CD4-positive, alpha-beta T cell treated with Interleukin-4 for 4 hours (primary cell): ENCODE measurements at places on chromosomes 12 and 14.

DNA sequence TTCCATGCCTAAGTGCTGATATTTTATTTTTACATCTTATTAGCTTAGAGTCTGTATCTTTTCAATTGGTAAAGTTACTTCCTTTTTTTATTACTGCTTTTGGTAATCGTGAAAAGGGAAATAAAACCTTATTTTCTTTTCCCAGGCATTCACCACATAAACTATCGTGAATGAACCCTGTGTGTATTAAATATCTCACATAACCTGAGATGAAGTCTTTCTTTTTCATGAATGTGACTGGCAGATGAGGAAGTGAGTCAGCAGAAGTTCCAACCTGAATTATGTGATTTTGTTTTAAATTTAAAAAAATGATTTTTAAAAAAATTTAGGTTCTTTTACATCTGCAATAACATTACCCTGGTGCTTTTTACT is 26.0 kb downstream of the MYBPC1 start:
- no peak for DNase-seq

DNA sequence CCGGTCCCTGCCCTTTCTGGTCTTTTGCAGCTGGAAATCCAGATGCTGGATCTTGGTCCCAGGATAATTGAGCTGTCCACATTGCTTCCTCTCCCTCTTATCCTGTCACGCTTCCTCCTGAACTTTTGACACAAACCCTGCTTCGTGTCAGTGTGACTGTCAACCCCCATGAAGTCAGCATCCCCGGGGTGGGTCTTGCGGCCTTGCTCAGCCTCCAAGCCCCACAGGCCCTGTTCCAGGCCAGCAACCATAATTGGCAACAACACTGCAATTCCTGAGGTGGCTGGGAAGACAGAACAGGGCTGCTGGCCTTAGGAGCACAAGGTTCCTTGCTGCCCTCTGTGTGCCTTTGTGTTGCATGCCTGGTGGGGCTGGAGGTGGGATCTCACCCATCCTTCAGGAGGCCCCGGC is 74.9 kb downstream of the NTF3 start:
- DNase-seq = no peak

DNA sequence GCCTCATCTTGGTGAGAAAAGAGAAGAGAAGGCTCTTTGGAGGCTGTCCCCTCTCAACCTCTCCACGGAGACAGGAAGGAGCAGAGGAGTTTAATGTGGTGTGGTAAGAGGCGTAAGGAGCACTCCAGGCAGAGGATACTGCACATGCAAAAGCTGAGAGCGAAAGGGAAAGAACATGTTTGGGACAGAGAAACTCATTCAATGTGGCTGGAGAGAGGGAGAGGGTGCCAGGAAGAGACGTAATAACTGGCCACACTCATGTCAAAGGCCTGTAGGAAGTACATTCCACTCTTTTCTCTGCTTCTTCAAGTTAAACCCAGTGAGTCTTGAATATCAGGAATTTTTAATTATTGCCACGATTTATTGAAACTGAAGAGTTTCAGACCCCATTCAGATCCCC is 12.0 kb downstream of the VDR start:
- DNase-seq = no peak

DNA sequence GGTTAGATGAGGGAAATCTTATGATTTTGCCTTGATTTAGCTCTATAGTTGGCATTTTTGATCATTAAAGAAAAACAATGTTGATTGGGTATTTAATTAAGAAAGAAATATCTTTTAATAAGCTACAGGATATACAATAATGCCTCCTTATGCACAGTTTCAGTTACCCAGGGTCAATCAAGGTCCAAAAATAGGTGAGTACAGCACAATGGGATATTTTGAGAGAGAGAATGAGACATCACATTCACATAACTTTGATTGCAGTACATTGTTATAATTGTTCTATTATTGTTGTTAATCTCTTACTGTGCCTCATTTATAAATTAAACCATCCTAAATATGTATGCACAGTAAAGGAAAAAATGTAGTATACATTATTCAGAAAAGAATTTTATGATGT is 102.2 kb downstream of the MYF5 start:
- no peak for DNase-seq

GRCh38 chr12:27119797-27120196 is 37.4 kb upstream of the C12orf71 start:
- DNase-seq = no peak

DNA sequence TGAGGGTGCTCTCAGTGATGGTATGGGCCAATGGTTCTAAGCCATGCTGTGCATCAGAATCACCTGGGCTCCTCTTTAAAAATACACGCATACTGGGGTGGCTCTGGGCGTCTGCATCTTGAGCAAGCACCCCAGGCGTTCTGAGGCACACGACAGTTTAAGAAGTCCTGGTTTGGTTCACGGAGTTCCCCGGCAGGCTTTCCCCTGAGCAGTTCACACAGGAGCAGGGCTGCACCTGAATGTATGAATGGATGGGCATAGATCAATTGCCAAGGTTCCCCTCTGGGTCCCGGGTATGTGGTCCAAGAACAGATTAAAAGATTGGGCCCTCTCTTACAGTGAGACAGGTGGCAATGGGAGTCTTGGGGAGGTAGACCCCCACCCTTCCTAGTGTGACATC is 395.3 kb downstream of the DPF3 start:
- DNase-seq = no peak

GRCh38 chr14:98956181-98956580 is 315.8 kb downstream of the BCL11B start:
- DNase-seq = no peak

GRCh38 chr12:131716282-131716681 is 5.4 kb downstream of the SFSWAP start:
- no peak for DNase-seq

DNA sequence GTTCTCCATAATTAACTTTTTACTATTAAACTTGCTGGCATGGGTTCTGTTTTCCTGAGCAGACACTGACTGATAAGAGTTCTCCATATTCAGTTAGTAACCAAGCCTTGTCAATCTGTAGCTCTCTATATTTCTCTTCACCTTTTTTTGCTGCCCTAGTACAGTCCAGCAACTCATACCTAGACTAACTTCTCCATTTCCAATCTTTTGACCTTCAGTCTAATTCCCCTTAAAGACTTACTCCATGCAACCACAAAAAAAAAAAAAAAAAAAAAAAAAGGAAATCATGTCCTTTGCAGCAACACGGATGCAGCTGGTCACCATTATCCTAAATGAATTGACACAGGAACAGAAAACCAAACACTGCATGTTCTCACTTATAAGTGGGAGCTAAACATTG is 125.7 kb upstream of the KRAS start:
- DNase-seq = no peak

DNA sequence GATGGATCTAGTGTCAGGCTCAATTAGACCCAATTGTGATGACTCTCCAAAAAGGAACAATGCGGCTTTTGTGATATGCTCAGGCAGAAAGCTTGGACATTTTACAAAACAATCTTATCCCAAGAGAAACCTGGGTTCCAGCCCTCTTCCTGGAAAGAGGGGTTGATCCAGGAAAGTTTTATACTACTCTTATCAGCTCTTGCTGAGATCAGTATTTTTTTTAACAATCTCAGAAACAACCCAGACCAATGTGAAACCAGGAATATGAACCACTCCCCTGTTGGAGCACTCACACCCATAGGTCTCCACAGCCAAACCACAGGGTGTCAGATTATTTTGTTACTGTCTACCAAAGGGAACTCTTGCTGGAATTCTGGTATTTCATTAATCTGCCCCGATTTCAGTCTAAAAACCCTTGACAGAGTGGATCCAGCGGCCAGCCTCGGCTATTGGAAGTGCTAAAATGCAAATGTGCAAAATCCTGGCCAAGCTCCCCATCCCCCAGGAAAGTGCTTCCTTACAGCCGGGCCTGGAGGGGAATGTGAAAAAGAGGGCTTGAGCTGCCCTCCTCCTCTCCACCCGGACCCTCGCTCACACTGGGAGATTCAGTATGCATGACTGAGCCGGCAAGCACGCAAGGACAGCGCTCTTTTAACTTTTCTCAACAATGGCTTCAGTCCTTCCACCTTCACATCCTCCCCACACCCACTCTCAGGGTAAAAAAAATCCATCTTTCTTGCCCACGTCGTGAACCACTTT is 4.0 kb downstream of the FBXL14 start:
- DNase-seq = no peak

DNA sequence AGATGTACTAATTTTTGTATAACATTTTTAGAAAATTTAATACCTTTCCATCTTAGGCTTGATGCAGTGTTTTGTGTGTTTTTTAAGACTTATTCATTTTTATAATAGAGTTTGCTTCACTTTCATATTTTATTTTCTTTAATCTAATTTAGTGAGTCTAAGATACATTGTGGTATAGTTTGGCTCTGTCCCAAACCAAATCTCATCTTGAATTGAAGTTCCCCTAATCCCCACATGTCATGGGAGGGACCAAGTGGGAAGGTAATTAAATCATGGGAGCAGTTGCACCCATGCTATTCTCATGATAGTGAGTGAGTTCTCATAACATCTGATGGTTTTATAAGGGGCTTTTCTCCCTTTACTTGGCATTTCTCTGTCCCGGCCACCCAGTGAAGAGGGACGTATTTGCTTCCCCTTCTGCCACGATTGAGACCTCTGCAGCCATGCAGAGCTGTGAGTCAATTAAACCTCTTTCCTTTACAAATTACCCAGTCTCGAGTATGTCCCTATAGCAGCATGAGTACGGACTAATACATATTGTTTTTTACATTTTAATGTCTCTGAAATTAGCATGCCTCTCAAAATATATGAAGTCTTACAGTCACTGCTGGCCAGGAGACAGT is 34.9 kb downstream of the GABARAPL1 start:
- no peak for DNase-seq

GRCh38 chr12:67921286-67921685 is 68.0 kb upstream of the IFNG-AS1 start:
- no peak for DNase-seq

DNA sequence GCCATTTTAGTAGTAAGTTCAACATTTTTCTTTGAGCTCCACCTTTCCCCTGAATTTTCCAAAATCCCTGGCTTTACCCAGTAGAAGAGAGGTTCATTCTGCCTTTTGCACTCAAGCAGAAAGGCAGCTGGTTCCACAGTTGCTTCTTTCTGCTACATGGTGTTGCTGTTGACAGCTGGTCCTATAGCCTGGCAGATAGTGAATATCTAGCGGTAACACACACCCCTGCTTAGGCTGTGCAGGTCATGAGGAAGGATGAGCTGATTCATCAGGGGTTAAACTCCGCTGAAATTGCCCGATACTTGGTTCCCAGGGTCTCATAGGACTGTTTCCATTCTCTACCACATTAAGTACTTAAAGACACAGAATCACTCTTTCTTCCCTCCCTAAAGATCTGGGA is 62.4 kb downstream of the PUS7L start:
- DNase-seq = no peak

GRCh38 chr12:81541121-81541520 is 218.0 kb downstream of the PPFIA2 start:
- no peak for DNase-seq

GRCh38 chr12:96020314-96021003 is 14.9 kb downstream of the LTA4H start:
- no peak for DNase-seq

DNA sequence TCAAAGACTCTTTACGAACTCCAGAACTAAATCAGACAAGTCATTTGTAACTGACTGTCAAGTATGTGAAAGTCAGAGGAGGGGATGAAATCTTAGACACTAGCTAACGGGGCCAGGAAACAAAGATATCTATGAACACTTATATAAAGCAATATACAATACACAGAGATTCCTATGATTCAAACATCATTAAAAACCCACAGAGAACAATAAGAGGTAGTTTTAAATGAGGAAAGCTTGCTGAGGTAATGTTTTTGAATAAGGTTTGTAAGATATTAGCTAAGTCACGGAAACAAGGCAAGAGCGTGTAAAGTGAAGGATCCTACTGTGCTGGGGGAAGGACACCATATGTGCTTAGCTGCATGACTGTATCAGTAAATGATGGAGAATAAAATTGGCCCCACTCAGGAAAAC is 36.7 kb downstream of the SAV1 start:
- DNase-seq = no peak

GRCh38 chr12:120125029-120125428 is 8.5 kb upstream of the RAB35 start:
- no peak for DNase-seq

GRCh38 chr12:69509308-69509736 is 39.1 kb downstream of the FRS2 start:
- DNase-seq = no peak

- no peak for DNase-seq
These were observed 591.2 kb downstream of the VRK1 start for GRCh38 chr14:97388408-97388807.

- DNase-seq = no peak
These were observed 38.0 kb downstream of the DPF3 start for GRCh38 chr14:72855913-72856312.

GRCh38 chr12:91983935-91984334 is 161.7 kb downstream of the BTG1 start:
- DNase-seq = no peak

GRCh38 chr12:111519083-111519482 is 80.0 kb downstream of the ATXN2 start:
- no peak for DNase-seq

GRCh38 chr14:83777516-83777915 is 1752.4 kb upstream of the FLRT2 start:
- no peak for DNase-seq

DNA sequence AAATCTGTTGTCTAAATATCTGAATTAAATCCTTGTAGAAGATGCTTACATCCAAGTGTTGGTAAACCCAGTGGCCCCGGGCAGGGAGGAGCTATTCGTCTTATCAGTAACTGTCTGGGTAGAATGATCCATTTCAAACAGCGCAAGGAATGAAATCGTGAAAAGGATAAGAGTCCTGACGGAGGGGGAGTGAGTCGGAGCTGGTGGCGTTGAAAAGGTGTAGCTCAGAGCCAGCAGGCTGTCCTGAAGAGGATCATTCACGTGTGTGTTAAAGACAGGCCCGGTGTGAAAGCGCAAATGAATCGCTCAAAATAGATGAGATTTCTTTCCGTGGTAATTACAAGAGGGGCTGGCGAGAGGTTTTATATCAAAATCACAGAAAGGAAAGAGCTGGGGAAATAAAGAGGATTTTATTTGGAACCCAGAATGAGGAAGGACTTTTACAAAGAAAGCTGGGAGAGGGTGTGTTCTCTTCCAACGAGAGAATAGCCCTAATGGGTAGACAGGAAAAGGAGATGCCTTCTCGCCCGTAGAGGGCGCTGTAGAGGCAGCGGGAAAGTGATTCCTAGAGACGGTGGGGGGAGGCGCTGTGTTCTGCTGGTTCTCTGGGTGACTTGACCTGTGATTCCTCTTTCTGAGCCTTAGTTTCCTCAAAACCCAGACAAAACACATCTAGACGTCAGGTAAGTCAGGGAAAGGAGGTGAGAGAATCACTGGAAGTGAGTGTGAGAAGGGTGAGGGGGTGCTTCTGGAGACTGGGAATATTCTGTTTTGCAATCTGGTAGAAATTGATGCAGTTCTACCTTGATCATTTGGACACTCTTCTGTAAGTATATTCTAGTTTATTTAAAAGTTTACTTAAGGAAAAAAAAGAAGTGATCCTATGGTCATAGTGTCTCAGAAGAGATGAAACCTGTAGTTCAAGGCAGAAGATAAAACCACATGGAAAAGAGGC is 39.3 kb downstream of the SRRM4 start:
- no peak for DNase-seq

DNA sequence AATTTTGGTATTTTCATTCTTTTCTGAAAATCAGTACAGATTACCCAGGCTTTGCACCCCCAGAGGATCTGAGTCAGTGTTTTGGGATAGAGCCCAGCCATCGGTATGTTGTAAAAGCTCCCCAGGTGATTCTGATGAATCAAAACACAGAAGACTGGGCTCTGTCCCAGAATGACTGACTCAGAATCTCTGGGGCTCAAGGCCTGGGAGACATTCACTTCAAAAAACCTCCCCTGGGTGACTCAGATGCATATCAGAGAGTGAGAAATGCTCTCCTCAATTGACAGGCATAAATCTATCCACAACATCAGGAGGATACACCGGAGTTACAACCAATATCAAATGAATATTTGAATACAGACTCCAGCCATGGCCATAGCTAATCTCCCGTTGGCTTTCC is 32.6 kb downstream of the SLC35F4 start:
- no peak for DNase-seq
